ENCODE measurements at places on chromosomes 1 and 21.

- no peak for DNase-seq
Measured at GRCh38 chr1:160560045-160560705, 19.1 kb downstream of the CD84 start.

GRCh38 chr21:25911730-25912401, 177.1 kb downstream of the GABPA start:
- peak; percentile 49 for DNase-seq

GRCh38 chr1:66730462-66730861, 21.8 kb upstream of the DYNLT5 start:
- no peak for DNase-seq

- no peak for DNase-seq
Measured at GRCh38 chr21:29182691-29183092, 52.2 kb downstream of the MAP3K7CL start.

- no peak for DNase-seq
Measured at GRCh38 chr1:40753142-40753882, 30.3 kb upstream of the KCNQ4 start.

DNA sequence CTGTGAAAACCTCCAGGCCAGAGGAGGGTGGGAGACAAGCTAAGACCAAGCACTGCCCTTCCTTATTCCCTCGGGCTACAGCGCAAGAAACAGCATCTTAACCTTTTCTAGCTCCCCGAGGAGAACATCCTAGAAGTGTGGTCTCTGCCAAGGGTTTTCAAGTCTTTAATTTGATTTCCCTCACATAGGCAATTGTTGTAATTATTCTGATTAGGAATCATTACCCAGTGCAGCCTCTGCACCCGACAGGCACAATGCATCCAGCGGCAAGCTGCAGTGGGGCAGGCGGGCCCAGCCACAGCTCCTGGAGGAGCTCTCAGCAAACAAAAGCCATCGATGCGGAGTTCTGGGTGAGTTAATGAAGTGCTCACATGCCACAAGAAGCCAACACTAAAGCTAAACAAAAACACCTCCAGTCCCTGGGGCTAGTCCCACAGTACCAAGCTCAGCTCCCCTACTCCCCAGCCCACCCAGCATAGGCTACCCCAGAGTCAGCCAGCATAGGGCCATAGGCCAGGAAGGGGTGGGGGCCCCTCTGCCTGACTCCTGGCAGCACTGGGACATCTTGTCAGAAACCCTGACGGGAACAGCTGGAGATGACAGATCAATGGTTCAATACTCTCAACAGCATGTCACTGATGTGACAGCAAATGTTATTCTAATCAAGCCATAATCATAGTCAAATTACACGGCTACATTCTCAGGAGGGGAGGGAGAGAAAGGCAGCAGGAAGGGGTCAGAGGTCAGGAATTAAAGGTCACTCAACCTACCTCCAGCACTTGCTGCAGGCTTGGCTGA, 42.5 kb downstream of the ERI3 start:
- no peak for DNase-seq

DNA sequence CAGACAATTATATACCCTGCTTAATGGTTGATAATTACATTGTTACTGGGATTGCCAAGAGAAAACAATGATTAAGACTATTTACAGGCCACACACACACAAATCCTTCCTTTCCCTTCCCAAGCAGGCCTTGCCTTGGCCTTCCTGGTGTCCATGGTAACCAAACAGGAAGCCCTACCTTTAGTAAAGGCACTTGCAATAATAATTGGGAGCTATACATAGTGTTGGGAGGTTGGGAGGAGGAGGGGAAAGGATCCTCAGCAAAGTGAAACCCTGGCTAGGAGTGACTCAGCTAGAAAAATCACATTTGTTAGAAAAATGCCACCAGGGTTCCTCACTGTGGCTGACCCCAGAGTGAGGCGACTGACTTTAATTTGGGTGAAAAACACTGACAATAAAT, 122.3 kb upstream of the ADAR start:
- DNase-seq: no peak

GRCh38 chr1:67749844-67750690, 65.1 kb downstream of the GADD45A start:
- no peak for DNase-seq

DNA sequence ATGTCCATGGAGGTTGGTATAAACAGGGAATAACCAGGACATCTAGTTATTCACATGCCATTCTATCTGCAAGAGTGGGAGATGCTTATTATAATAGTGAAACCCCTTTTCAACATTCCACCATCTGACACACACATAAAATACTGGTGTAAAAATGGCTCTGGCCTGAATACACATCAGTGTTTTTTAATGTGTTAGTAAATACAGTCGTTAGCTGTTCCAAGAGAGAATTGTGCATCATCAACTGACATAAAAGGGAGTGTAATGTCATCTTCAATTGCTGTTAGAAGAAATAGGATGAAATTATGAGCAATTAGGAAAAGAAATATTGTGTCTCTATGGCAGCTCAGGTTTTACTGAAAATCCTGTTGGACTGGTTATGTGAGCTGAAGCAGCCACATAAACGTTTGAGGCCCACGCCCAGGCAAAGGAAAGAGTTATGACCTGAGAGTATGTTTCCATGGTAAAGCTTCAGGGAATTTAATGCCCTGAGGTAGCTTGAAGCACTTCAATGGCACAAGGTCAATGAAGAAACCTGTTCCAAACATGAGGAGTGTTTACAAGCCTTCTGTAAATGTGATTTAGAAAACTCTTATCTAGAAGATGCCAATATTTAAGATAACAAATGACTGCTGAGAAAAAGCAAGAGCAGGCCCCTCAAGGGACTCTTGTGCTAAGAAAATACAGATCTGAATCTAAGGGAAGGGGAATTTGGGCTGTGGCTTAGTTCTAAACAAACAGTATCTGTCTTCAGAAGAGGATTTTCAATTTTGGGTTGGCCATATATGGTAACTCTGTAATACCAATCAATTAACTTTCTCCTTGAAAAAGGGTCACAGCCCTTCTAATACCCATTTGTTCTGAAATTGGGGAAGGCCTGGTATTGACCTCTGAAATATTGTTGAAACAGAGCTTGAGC, 384.3 kb downstream of the SEC16B start:
- DNase-seq: no peak

DNA sequence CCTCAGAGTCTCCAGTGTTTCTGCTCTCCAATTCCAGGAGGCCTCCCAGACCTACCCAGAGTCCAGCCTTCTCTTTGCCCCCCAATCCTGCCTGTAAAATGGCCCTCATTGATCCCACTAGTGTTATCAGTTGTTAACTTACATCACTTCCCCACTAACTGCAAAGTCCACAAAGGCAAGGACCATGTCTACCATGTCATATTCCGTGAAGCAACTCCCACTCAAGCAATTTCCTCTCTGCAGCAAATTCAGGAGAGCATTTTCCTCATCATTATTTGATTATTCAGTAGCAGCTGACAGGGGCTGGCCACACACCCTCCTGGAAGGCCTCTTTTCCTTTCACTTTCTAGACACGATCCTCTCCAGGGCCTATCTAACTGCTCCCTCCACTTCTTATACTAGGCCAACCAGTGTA, 153.5 kb downstream of the RERE start:
- DNase-seq: no peak

GRCh38 chr1:184152434-184152898, 100.9 kb downstream of the TSEN15 start:
- DNase-seq: no peak

- DNase-seq: no peak
Measured at GRCh38 chr1:42735056-42735455, 5.0 kb downstream of the CLDN19 start.

DNA sequence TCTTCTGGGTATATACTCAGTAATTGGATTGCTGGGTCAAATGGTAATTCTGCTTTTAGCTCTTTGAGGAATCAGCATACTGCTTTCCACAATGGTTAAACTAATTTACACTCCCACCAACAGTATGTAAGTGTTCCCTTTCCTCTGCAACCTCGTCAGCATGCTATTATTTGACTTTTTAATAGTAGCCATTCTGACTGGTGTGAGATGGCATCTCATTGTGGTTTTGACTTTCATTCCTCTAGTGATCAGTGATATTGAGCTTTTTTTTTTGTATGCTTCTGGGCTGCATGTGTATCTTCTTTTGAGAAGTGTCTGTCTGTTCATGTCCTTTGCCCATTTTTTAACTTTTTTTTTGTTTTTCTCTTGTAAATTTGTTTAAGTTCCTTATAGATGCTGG, 279.4 kb downstream of the PTGER3 start:
- no peak for DNase-seq

DNA sequence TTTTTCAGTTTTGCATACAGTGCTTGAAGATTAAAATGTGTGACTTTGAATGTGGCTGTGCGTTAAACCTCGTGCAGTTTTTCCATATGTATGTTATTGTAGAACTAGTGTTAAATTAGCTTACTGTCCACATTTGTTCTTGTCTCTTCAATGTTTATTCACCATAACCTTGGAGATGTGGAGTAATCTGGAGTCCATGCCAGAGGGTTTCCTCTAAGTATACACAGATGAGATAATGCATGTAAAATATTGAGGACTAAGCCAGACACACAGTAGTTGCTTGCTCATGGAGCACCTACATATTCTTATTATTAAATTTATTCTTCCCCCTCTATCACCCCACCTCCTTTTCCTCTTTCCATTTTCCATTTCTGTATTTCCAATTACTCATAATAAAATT, 7.7 kb upstream of the GIPC2 start:
- DNase-seq: no peak

GRCh38 chr1:162157469-162157868, 88.0 kb downstream of the NOS1AP start:
- no peak for DNase-seq

GRCh38 chr1:197358959-197359358, 90.9 kb downstream of the CRB1 start:
- DNase-seq: no peak

DNA sequence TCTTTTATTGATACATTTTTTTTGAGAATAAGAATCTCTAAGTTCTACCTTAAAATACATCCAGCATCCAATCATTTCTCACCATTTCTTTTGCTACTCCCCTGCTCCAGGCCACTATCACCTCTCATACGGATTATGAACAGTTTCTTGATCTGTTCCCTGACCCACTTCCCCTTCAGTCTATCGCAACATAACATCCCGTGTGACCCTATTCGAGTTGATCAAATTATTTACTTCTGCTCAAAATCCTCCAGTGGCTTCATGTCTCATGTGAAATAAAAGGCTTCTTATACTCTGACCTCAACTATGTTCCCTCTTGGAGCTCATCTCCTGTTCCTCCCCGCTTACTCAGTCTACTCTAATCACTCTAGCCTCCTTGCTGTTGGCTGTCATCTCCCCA, 5.2 kb downstream of the ALG14 start:
- no peak for DNase-seq

DNA sequence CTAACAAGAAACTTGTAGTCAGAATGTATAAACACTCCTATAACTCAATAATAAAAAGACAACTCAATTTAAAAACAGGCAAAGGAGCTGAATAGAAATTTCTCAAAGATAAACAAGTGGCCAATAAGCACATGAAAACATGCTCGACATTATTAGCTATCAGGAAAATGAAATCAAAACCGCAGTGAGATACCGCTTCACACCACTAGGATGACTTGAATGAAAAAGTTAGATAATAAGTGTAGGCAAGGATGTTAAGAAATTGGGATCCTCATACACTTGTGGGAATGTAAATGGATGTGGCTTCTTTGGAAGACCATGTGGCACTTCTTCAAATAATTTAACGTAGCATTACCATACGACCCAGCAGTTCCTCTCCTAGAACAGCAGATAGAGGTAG, 8.9 kb downstream of the RALGPS2 start:
- DNase-seq: no peak

DNA sequence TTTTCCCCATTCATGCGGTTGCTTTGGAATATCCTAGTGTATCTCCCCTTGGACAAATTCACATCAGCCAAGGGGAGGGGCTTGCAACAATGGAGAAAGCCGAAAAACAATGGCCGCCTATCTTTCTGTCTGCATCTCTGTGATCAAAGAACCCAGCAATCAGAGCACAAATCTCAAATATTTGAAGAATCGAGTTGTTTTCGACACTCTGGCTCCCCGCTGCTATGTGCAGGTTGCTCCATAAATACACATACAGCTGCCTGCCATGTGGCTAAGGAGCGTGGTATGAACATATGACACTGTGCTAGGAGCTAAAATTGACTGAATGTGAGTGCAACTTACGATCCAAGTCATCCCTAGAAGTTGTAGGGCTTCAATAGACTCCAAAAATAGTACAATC, 8.5 kb downstream of the CFHR4 start:
- no peak for DNase-seq

DNA sequence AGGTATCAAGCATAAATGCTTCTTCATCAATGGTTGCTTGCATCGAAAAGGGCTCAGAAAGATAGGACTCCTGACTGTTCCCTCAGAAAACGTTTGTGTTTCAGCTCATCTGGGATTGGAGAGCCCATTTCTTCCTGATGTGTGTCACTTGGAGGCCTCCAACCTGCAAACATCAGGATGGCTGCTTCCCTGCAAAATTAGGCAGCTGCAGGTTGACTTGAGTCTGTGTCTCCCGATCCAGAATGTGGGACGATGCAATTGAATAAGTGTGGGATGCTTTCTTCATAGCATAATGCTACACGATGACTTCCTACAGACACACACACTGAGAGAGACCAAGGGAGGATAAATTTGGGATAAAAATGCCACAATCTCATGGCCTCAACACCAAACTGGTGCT, 42.2 kb downstream of the OLIG1 start:
- no peak for DNase-seq

DNA sequence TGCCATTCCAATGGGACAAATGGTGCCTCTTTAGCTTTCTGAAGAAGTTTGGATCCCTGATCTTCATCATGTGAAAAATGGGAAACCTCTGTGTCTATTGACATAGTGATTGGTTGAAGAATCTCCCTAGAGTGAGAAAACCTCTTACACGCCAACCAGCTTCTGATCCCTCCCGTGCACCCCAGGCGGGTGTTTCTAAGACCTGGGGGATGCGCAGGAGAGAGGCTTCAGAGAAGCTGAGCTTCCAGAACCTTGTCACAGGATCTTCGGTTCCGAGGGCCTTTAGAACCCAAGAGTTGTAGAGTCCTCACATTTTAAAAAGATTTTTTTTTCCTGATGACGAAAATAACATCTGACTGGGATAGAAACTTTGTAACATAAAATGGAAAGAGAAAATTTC, 11.3 kb downstream of the PODN start:
- DNase-seq: no peak

DNA sequence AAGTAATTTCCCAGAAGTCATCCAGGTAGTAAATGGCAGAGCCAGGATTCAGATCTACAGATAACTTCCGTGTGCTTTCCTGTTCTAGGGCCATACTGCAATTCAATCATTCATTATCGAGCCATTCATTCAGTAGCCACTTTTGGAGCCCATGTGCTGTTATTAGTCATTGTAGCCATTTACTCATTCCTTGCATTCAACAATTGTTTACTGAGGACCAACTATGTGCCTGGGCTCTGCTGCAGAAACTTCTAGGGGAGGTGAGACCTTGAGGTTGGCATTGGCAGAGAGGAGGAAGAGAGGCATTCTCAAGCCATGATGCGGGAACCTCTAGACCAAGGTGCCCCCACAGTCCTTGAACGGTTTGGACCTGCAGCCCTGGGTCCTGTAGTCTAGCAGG, 27.9 kb downstream of the EPHB2 start:
- no peak for DNase-seq
